Activated T-cell treated with anti-CD3 and anti-CD28 coated beads for 48 hours (primary cell): ENCODE measurements at places on chromosomes 13 and 19.
A peak's percentile ranks its signal among the peaks of the same experiment; 100 is the strongest.

GRCh38 chr19:6811906-6812305 is 39.4 kb downstream of the VAV1 start:
- no peak for DNase-seq

GRCh38 chr13:95226050-95226449 is 75.2 kb downstream of the ABCC4 start:
- no peak for DNase-seq

DNA sequence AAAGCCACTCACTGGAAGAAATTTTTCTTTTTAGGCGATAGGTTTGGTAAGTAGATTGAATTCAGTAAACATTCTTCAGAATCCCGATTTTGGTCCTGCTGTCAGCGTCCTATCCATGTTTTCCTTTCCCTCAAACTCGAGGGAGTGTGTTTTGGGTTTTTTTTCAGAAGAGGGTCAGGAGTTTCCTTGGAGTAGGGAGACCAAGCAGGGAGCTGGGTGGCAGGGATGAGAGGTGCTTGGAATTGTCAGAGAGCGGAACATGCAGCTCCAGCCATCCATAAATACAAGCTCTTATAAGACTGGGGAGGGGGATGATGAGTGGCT is 1.6 kb upstream of the PCDH8 start:
- no peak for DNase-seq

DNA sequence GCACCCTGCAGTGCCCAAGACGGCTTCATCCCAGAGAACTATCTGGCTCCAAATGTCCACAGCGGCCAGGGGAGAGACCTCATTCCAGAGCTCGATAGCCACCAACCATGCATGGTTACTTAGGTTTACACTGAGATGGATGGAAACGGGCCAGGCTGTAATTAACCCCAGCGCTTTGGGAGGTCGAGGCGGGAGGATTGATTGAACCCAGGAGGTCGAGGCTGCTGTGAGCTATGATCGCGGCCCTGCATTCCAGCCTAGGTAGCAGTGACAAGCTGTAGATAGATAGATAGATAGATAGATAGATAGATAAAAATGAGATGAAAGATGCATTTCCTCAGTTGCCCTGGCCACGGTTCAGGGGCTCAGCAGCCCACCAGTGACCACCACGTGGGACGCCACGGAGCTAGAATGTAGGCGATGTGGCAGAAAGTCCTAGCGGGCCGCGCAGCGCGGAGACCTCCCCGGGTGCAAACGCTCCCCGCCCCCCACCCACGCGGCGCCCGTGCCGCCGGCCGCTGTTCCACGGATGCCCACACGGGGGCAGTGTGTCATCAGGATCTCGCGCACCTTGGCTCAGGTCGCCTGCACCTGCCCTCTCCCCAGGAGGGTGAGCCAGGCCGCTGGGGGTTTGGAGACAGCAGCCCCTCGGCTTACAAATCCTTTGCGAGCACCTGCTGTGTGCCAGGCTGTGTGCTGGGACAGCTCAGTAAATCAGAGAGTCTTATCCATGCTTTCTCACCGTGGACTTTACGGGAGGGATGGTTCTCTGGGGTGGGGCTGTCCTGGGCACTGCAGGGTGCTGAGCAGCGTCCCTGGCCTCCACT is 13.5 kb upstream of the TLE5 start:
- DNase-seq = peak; percentile 79

- no peak for DNase-seq
Measured at GRCh38 chr13:45195421-45195820, 5.4 kb downstream of the KCTD4 start.

GRCh38 chr13:104984296-104984818 is 1551.1 kb downstream of the EFNB2 start:
- DNase-seq = peak; percentile 31

DNA sequence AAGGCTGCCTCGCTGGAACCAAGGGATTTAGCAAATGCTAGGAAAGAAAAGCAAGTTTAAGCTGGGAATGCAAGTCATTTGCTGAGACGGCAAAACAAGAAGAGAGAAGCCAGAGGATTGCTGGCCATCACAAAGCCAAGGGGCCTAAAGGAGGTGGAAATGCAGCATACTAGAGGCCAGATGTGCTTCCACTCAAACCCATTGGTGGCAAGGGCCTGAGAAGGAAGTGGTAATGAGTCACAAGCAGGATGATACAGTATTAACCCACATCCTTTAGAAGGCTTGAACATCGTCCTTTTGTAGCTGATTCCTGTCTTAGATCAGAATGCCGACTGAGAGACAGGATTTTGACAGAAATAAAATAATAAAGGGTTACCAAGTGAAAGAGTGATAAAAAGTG is 68.2 kb downstream of the ITGBL1 start:
- no peak for DNase-seq

DNA sequence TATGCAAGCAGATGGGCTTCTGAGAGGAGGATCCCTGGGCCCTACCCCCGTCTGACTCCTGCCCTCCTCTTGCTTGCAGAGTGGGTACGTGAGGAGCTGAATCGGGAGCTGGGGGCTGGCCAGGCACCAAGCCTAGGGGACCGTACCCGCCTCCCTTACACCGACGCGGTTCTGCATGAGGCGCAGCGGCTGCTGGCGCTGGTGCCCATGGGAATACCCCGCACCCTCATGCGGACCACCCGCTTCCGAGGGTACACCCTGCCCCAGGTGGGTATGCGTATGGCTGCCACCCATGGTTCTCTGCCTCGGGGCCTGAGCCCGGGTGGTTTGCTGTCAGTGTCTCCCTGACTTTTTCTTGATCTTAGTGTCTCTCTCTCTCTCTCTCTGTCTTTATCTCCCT is 10.4 kb downstream of the CYP2S1 start:
- no peak for DNase-seq

DNA sequence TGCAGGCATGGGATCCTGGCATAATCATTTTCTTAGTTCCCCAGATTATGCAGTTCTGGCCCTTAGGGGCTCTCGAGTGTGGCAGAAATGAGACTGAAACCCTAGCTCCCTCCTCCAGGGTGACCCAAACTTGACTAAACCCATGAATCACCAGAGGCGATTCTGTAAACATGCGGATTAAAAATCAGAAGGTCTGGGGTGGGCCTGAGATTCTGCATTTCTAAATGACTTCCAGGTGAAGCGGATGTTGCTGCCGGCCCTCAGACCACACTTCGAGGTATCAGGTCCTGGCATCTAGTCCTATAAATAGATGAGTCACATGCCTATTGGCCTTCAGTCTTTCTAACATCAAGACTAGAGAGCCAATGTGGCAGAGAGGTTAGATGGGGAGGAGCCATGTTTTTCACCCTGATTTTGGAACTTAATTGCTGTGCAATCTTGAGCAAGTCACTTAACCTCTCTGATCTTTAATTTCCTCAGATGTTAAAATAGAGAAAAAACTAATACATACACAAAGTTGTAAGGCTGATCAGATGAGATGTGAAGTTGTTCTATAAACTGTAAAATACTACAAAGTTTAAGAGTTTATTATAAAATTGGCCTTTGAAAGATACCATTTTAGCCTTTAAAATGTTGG is 431.2 kb downstream of the FOXO1 start:
- no peak for DNase-seq

DNA sequence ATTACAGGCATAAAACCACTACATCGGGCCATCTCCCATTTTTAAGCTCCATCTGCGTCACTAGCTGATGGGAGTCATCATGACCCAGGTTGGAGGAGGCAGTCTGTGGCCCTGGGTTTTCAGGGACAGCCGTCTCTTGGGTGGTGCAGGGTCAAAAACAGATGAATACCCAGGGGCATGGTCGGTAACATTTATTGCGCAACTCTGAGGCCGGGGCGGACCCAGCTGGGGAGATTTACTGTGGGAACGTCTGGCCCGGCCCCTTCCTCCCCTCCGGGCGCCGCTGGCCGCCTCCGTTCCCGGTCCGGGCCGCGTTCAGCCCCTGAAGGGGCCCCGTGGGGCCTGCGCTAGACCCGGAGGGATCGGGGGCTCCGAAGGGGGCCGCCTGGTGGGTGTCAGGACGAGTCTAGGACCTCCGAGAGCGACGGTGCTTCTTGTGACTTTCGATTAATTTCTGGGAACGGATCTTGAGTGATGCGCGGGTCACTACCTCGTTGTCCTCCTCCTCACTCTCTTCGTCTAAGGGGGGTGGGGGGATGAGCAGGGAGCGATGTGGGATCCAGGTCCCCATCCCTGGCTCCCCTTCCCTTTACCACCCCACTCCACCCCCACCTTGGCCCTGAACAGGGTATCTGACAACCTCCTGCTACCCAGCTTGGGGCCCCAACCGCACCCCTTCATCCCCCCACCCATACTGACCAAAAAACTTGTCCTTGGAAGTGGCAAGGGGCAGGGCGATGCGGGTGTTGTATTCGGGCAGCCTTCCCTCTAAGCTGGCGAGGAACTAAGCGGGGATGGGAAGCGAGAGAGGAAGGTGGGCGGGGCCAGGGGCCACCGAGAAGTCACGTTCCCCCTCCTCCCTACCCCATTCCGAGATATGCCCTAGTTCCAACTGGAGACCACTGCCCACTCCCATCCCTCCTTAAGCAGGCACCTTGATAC is 1.6 kb upstream of the RGL3 start:
- no peak for DNase-seq

GRCh38 chr19:7596211-7596937 is 711 bp downstream of the CAMSAP3 start:
- no peak for DNase-seq

DNA sequence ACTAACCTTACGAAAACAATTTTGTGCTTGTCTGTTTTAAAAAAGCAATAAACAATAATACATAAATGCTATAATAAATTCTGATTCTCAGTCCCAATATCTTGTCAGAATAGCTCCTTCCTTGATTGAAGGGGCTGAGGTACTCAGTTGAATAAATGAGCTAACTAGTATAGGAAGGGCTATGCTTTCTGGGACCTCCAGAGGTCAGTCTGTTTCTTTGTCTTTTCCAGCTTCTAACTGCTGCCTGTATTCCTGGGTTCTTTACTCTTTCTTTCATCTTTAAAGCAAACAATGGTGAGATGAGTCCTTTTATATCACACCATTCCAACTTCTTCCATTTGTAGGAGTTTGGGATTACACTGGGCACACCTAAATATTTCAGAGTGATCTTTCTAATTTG is 1297.0 kb upstream of the ATXN8OS start:
- no peak for DNase-seq

DNA sequence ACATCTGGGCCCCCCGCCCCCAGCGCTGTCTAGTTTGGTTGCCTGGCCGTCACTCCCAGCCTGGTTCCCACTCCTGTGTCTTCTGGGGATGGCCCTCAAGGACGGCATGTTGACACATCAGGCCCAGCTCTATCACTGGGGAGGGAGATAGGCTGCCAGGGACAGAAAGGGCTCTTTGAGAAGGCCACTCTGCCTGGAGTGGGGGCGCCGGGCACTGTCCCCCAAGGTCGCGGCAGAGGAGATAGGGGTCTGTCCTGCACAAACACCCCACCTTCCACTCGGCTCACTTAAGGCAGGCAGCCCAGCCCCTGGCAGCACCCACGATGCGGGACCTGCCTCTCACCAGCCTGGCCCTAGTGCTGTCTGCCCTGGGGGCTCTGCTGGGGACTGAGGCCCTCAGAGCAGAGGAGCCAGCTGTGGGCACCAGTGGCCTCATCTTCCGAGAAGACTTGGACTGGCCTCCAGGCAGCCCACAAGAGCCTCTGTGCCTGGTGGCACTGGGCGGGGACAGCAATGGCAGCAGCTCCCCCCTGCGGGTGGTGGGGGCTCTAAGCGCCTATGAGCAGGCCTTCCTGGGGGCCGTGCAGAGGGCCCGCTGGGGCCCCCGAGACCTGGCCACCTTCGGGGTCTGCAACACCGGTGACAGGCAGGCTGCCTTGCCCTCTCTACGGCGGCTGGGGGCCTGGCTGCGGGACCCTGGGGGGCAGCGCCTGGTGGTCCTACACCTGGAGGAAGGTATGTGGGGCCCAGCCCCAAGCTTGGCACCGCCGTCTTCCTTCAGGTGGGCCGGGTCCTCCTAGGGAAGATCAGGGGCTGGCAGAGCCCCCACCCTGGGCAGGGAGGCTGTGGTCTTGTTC is at the start of gene AMH:
AMH (plus strand) TSS at position 314 of the 857 bp plus-strand sequence; CDS start at position 324, 10 bp downstream.
- DNase-seq = no peak

GRCh38 chr19:50512999-50513745 is 541 bp downstream of the ASPDH start:
- no peak for DNase-seq

DNA sequence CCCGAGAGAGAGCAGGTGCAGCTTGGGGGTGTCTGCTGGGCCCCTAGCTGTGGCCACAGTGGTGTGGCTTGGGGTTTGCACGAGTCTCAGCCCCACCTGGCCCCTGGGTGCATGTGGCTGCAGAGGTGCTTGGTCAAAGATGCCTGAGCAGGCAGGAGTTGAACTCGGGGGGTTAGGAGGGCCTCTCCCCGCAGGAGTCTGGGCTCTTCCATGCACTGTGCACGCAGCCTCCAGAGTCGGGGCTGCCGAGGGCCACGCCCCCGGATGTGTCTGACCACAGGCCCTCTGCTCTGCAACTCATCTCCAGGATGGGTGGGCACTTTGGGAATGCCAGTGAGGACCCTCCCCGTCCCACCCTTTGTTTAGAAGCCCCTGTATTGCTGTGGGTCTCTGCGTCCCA is 91.5 kb upstream of the MCF2L start:
- no peak for DNase-seq

DNA sequence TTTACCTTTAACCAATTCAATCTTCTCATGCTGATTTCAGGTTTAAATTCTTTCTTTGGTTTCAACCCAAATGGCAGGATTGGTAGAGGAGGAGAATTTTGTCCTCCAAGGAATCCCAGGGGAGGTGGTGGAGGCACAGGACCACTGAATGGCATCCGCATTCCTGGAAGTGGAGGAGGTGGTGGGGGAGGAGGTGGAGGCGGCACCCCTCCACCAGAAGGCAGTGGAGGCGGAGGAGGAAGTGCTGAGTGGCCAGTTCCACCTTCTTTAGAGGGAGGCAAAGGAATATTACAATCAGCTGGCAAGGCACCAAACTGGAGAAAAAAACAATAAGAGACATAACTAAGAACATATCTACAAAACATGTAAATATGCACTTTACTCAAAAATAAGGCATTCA is 192.9 kb downstream of the DIAPH3 start:
- no peak for DNase-seq

GRCh38 chr19:952049-952679 is 26.3 kb downstream of the ARID3A start:
- DNase-seq = no peak

- no peak for DNase-seq
Measured at GRCh38 chr13:23506807-23507291, 63.4 kb upstream of the TNFRSF19 start.
